Epithelial cell of prostate (primary cell): ENCODE measurements at places on chromosomes 16 and 17.

DNA sequence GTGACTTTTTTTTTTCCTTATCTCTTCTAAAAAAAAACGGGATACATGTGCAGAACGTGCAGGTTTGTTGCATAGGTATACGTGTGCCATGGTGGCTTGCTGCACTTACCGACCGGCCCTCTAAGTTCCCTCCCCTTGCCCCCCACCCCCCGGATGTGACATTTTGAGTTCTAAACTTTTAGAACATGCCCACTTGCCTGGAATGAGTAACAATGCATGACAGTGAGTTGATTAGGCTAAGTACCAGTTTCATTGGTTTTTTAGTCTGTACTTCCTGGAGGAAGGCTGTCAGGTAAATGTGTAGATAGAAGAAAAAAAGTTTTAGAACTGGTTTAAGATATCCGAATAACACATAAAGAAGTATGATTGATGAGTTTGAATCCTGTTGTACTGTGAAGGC lies 4.0 kb downstream of the BPTF start:
- no peak for DNase-seq

GRCh38 chr16:30011714-30012504 lies 1.1 kb upstream of the DOC2A start:
- DNase-seq, result no peak

GRCh38 chr16:76488065-76488417 lies 210.8 kb downstream of the CNTNAP4 start:
- DNase-seq, result no peak

DNA sequence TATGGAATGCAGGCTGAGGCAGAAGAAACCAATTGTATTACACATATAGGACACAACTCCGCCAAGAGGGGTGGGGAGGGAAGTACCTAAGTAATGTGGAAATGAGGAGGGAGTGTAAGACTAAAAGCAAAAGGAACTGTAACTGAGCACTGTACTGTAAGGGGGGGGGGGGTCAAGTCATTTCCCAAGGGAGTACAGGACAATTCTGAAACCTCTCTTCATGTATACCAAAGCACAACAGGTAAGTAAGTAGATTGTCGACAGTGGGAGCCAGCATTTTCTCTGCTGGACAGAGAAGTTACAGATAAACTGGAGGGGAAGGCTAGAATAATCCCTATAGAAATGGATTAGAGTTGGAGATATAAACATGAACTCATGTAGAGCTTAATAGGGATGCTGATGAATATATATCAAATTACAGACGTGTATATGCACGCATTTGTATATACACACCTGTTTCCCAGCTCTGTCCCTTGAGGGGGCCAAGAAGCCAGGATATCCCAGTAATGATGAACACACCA lies 6.4 kb downstream of the USP22 start:
- DNase-seq, result no peak

DNA sequence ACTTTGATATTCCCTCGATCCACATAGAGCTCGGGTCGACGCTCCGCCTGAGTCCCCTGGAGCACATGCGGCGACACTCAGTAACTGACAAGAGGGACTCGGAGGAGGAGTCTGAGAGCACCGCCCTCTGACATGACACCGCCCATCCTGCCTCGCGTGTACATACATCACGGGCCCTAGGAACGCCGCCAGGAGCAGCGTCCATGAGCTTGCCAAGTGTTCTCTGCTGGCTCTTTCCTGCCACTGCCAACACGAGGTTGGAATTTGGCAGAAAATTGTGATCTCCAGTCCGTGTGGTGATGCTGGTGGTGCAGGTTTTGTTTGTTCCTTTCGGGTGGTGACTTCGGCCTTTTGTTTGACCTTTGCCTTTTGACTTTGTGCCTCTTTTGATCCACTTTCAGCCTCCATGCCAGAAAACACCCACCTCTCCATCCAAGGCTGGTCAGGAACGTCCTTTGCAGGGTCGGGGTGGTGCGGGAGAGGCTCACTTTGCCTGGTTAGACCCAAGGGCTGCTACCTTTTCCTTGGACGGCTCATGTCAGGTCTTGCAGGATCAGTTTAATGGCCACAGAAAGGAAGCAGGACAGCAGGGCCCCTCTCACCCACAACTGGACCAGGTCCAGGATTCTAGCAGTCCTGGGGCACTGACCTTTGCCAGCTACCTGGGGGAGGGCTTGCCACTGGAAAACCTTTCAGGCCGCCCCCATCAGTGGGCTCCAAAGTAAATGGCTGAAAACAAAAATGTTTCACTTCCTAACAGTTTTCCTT lies 27.6 kb downstream of the ELAC2 start:
- no peak for DNase-seq
